Activated CD8-positive, alpha-beta memory T cell treated with anti-CD3 and anti-CD28 coated beads, Interleukin-2, amount 50 U/mL, for 48 hours (primary cell): ENCODE measurements at places on chromosomes 7 and 10.

GRCh38 chr10:3265088-3265487 is 92.5 kb upstream of the PITRM1 start:
- DNase-seq, result no peak

DNA sequence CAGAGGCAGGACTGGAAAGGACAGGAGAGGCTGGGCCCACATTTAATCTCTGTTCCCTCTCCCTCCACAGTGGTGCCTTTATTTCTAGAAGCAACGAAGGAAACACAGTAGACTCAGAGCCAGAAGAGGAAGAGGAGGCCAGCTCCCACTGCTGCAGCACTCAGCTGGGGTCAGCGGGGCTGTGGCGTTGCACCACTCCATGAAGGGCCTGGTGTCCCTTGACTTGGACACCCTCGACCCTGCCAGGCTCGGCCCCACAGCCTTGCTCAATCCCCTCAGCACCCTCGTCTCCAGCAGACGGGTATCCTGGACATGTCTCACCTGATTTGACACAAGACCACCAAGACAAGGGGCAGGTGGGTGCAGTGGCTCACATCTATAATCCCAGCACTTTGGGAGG is 38.8 kb downstream of the PRKAG2 start:
- DNase-seq, result no peak

DNA sequence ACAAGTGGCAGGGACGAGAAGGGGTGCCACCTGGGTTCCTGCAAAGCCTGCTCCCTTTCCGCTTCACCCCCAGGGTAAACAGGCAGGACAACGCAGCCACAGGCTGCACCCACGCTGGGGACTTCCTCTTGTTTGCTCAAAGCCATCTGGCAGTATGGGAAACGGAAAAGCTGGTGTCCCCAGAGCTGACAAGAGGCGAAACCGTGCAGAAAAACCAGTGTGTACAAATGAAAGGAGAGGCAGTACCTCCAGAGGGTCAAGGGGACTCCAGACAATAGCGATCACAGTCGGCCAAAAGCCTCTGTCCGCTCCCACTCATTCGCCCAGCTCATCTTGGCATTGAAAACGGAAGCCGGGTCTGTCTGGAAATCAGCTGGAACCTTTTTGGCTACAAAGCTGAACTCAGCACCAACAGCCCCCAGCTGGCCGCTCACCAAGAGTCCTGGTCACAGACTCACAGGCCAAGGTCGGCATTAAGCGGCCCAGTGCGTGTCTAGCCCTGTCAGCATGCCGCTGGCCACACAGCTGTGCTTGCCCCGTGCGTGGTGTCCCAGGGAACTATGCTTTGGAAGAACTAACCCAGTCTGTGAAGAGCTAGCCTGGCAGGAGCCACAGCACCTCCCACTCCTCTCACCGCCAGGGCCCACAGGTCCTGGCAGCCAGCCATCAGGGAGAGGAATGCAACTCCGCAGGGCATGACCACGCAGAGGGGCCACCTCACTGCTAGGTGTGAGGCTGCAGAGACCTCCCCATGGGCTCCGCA is 10.4 kb downstream of the TNS3 start:
- DNase-seq, result no peak

DNA sequence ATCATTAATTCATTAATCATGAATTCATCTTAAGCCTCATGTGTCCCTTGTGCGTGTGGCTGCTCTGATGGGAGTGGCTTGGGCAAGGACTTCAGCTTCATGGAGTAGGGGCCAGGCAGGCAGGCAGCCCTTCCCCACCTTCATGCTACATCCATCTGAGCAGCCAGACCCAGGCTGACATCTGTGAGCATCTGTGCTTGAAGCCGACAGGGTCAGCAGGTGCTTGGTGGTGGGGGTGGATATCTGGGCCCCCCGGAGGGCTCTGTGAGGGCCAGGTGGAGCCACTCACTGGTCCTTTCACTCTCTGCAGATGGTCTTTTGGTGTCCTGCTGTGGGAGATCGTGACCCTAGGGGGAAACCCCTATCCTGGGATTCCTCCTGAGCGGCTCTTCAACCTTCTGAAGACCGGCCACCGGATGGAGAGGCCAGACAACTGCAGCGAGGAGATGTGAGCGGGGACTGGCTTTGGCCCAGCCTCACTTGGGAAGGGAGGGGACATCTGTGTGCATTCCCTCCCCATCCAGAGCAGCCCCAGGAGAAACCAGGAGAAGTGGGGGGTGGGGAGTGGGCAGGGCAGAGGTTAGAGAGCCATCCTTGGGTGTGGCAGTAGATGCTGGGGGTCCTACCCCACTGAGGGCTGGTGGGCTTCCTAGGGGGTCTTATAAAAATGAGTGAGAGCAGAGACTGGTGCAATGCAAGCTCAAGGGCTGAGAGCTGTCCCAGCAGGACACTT is 14.7 kb upstream of the CSGALNACT2 start:
- DNase-seq, result peak; percentile 45

- no peak for DNase-seq
Measured at GRCh38 chr7:158448430-158449100, 139.1 kb downstream of the PTPRN2 start.

GRCh38 chr7:43584195-43584586 is 1.3 kb downstream of the STK17A start:
- no peak for DNase-seq

- no peak for DNase-seq
Measured at GRCh38 chr7:31917256-31917655, 153.0 kb downstream of the PDE1C start.

DNA sequence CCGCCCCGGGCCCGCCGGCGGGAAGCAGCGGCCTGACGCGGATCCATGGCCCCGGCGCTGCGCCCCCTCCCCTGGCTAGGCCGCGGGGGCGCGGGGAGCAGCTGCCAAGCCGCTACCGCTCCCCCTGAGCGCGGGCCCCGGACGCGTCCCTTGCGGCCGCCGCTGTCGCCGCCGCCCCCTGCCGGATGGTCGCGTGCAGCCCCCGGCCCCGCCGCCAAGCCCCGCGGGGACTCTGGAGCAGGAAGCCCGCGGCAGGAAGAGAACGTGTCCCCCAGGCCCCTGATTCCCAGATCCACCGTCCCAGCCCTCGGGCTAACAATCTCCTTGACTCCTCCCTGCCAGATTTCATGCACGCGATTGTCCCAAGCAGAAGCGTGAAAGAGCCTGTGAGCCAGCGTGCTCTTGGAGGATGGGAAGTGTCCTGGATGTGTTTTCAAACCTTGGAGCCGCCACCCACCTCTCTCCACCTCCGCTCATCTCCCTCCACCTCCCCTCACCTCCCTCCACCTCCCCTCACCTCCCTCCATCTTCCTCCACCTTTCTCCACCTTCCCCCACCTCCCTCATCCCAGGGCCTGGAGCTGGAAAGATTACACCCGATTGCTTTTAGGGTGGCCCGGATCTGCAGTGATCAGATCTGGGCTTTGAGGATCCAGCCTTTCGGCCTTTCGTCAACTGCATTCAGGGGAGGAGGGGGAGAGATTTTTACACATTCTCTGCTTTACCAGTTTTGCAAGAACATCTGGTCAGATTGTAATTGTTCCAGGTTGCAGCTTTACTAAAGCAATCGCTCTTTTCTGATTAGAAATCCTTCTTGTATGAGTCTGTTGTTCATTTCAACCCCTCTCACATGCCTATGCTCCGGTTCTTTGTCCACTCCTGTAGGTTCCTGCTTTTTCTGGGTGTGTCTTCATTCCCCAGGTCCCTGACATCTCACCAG is 570 bp upstream of the PRTFDC1 start:
- DNase-seq, result peak; percentile 71

GRCh38 chr7:146740039-146740438 is 623.4 kb downstream of the CNTNAP2 start:
- no peak for DNase-seq

- no peak for DNase-seq
Measured at GRCh38 chr7:114740941-114741340, 181.0 kb upstream of the MDFIC start.

GRCh38 chr10:131788386-131788785 is 112.4 kb upstream of the PPP2R2D start:
- DNase-seq, result no peak

GRCh38 chr7:155322530-155322929 is 24.9 kb downstream of the INSIG1 start:
- no peak for DNase-seq

DNA sequence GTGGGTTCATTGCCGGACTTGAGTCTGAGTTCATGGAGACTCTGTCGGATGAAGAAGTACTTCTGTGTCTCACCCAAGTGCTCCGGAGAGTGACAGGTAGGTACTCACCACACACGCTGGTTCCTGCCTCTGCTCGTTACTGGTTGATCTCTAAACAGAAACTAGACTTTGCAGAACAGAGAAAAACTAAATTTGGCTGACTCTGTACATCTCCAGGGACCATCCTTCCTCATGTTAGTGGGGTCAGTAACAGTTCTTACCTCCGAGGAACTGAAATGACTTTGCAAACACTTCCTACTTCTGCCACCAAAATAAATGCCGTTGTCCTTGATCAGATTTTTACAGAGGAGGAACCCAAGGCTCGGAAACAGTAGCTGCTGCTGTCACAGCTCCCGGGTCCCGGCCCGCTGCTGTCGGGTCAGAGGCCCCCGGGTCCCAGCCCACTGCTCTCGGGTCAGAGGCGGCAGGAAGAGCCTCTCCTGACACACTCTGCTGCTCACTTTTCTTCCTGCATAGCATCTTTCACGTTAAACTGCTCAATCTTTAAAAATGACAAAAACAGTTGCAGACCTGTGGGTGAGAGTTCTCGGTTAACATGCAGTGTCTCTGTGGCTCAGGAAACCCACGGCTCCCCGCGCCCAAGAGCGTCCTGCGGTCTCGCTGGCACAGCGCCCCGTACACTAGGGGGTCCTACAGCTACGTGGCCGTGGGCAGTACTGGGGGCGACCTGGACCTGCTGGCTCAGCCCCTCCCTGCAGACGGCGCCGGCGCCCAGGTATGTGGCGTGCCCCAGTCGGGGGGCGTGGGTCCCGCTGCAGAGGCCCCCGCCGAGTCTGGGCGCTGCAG is 4.8 kb upstream of the MTG1 start:
- peak; percentile 66 for DNase-seq

DNA sequence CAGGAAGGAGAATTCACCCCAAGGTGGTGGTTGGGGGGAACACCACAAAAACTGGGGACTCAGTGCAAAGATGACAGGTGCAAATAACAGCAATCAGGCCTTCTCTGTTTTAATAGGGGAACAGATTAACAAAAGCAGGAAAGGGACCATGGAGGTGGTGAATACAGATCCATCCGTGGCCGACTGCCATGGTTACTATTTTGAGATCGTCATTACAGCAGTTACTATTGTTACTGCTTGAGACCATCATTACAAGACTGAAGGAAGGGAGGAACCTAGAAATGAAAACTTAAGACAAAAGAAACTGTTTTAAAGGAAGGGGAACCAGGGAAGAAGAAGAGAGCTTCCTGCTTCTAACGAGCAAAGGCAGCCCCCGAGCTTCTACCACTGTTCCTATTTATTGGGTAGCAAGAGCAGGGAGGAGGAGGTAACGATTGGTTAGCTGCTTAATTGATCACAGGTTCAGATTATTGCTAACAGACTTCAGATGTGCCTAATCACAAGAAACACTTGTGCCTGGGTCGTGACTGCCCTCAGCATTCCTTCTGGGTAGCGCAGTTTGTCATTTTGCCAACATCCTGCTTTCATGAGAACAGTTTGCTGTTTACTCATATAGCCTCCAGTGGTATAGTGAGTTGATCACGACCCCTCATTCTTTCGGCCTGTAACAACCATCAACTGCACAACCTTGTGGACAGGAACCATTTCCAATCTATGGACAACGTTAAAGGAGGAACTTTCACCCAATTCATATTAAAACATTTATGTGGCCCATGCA is 216.3 kb downstream of the CHCHD3 start:
- DNase-seq, result no peak

DNA sequence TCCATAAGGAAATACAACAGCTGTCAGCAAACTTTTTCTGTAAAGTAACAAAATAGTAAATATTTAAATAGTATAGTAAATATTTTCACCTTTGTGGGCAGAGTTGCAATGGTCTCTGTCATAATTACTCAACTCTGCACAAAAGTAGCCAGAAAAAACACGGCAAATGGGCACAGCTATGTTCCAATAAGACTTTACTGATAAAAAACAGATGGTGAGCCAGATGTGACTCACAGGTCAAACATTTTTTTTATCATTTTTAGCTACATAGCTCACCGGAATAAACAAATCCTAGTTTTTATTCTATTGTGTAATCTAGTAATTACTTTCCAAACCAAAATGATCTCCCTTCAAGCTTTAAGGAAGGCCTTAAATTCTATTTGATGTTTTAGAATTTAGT is 55.3 kb downstream of the NCAPG2 start:
- no peak for DNase-seq

DNA sequence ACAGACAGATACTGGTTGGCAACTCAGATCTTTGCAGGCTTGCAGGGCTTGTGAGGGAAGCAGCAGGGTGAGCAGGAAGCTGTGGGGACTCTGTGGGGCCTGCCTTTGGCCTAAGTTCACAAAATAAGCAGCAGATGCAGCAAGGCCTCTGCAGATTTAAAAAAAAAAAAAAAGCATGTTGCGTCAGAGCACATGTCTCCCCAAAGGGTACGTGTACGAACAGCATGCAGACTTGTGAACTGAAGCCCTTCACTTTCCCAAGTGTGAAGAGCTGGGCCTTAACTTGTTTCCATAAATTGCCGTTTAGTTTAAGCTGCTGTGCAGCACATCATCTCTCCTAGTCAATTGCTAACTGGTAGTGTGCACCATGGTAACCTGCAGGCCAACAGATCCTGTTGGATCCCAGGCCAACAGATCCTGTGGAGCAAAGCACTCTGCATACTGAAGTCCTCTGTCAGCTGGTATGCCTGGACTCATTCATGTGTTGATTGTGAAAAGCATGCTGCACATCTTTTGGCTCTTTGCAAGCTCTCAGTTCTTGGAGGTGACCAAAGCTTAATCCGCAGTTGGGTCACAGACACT is 10.8 kb upstream of the XPNPEP1 start:
- no peak for DNase-seq
